ENCODE measurements at places on chromosomes 2 and 18.

DNA sequence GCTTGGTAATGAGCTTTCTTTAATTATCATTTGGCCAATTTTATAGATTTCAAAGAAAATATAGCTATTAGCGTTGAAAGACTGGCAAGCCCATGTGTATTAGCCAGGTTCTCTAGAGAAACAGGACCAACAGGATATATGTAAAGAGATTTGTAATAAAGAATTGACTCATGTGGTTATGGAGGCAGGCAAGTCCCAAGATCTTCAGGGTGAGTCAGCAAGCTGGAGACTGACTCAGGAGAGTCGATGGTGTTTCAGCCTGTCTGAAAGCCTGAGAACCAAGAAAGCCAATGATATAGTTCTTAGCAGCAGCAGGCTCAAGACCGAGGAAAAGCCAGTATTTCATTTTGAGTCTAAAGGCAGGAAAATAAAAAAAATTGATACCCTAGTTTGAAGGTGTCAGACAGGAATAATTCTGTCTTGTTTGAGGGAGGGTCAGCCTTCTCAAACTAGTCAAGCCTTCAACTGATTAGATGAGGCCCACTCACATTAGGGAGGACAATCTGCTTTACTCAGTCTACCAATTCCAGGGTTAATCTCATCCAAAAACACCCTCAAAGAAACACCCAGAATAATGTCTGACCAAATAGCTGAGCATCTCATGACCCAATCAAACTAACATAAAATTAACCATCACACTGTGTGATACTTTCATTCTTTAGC, 78.3 kb upstream of the CRIM1 start:
- no peak for DNase-seq

DNA sequence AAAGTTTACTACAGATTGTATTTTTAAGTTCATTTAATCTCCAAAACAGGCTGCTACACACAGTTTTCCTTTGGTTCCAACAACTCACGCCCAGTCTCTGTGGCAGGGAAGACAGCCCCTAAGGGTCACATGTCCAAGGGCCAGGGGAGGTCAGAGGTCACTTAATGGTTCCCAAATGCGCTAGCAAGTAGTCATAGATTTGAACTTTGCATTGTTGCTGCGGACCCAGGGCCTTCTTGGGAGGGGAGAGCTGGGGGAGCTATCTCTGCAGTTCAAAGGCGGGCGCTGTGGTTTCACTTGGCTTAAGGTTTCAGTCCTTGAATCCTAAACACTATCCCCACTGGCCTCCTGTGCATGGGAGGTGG, 74.8 kb upstream of the ZNF532 start:
- no peak for DNase-seq

DNA sequence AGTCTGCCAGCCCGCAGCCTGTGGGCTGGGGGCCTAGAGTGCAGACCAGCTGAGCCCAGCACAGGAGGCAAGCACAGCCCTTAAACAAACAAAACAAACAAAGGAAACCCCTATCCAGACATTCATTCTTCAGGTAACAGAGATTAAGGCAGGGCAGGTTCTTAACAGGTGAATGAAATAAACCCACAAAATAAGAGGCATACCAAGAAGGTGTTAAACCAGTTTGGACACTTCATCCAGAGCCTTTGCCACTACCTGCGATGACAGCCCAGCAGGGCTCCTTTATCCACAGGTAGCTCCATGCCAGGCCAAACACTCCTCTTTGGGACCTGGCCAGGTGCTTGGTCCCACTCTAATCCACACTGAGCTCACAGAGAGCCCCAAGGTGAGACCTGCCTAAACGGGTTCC, 209.7 kb upstream of the SIX2 start:
- DNase-seq, result no peak

- no peak for DNase-seq
Observed at GRCh38 chr2:159226608-159227385, 59.7 kb downstream of the WDSUB1 start.

- no peak for DNase-seq
Observed at GRCh38 chr2:74554820-74555531, 456 bp downstream of the DOK1 start.

DNA sequence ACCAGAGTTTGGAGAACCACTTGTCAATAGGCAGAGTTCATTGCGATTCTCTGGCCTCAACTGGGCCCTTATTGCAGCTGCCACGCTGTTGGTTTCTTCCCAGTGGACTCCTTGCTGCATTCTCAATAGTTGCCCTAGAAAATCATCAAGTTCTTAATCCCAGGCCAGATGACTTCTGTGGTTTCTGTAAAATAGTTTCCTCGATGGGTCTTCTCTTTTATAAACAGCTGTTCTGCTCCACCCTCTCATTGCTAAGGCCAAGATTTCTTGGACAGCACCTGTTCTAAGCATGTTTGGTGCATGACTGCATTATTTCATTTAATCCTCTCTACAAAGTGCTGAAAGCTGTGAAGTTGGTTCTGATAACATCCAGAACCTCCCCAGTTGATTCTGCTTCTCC, 131.0 kb downstream of the BCL2L11 start:
- no peak for DNase-seq

DNA sequence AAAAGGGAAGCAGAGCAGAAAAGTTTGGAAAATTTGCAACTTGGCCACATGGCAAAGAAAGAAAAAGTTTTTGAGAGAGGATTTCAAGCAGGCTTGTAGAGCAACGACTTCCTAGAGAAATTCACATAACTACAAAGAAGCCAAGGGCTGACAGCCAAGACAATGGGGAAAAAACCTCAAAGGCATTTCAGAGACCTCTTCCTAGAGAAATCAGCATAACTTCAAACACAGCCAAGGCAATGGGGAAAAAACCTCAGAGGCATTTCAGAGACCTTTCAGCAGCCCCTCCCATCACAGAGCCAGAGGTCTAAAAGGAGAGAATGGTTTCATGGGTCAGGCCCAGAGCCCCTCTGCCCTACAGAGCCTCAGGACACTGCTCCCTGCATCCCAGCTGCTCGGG, 7.2 kb downstream of the ADI1 start:
- no peak for DNase-seq

GRCh38 chr2:239685965-239686364, 285.1 kb upstream of the HDAC4 start:
- DNase-seq, result no peak

GRCh38 chr2:230325316-230326243, 1.4 kb upstream of the SP140L start:
- DNase-seq, result no peak

DNA sequence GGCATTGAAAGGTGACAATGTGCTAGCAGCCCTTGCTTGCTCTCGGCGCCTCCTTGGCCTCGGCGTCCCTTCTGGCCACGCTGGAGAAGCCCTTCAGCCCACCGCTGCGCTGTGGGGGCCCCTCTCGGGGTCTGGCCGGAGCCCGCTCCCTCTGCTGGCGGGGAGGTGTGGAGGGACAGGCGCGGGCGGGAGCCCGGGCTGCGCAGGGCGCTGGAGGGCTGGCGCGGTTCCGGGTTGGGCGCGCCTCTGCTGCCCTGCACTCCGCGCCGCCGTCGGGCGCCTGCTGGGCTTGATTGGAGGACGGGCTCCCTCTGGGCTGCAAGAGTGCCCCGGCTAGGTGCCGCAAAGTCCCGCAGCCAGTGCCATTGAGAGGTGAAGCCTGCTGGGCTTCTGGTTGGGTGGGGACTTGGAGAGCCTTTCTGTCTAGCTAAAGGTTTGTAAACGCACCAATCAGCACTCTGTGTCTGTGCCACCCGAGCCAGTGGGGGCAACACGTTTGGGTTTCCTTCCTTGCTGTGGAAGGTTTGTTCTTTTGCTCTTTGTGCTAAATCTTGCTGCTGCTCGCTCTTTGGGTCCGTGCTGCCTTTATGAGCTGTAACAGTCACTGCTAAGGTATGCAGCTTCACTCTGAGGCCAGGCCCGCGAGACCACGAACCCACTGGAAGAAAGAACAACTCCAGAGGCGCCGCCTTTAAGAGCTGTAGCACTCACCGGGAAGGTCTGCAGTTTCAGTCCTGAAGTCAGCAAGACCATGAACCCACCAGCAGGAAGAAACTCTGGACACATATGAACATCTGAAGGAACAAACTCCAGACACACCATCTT, 14.8 kb upstream of the IMP4 start:
- DNase-seq, result no peak

- DNase-seq, result no peak
Observed at GRCh38 chr2:134325696-134326095, 71.8 kb downstream of the MGAT5 start.

DNA sequence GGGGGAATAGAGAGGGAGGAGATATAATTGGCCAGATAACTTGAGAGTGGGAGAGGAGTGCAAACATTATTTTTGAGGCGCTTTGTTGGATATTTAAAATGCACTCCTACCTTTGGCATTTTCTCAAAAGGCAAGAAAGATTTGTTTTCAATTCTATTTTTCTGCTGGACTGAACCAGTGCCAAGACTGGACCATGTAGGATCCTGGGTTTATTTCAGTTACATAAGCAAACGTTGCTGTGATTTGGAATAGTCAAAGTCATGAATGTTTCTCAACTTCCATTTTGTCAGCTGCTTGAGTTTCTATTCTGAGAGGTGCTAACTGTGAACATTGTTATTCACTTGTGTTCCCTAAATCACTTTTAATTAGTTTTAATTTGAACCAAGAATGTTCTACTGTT, 8.9 kb upstream of the CHRNA1 start:
- no peak for DNase-seq
